ENCODE measurements at places on chromosomes 2 and 18. TPM values are rescaled to one million over a fixed set of nuclear protein-coding genes. Genes with fewer than 3 reads are reported as not detected.

C2orf78 gene
- 0.51 TPM for total RNA-seq

GRCh38 chr18:76817888-76818611 is 4.3 kb upstream of the ZNF236 start:
- DNase-seq: no peak

DNA sequence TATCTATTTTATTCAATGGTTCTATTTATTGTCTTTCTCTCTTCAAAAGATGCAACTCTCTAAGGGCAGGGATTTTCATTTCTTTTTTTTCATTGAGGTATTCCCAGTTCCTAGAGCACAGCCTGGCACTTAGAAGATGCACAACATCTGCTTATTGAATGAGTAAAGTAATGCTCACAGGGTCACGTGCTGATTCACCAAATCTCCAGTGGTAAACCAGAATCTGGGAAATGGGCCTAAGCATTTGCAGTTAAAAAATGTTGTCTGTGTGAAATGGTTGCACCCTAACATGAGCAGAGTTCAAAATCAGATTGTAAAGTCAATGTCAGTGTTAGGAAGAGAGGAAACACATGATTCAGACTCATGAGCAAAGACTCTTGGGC is 15.8 kb downstream of the SLC8A1 start:
- DNase-seq: no peak

SERPINB13 gene
- not detected for total RNA-seq

- DNase-seq: no peak
Observed at GRCh38 chr18:7567474-7568425, 634 bp downstream of the PTPRM start.

- no peak for DNase-seq
Observed at GRCh38 chr2:175015340-175015739, 10.2 kb upstream of the CHN1 start.

EHBP1 gene
- 25.1 TPM for total RNA-seq

HOXD13 gene
- not detected for total RNA-seq

GRCh38 chr2:73983322-73984202 is 1.1 kb upstream of the TET3 start:
- DNase-seq: no peak

DNA sequence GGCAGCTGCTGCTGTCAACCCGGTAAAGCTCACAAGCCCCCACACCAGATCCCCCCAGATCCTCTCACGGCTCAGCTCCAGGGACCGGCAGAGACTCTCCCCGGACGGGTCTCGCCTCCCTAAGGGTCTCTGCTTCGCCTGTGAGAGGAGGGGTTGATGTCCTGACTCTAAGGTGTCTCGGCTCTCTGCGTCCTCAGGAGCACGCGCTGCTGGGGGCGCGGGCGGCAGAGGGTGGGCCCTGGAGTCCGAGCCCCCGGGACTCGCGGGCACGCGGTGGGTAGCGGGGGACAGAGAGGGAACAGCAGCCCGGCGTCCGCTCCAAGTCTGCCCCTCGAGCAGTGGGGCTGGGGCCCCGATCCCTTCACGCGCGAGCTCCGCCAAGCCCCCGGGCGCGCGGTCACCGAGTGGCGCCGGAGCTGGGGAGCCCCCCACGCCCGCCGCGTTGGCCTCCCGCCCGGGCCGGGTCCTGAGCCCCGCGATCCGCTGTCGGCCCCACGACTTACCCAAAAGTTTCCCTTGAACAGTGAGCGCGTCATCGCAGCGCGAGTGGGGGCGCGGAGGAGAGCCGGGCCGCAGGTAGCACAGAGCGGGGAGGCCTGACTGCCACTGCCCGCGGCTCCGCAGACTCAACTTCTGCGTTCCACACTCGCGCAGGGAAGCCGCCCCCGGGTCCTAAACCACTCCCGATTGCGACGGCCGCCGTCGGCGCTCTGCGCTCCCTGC is at the start of gene PSTPIP2:
PSTPIP2 (minus strand) TSS at position 608 of the 723 bp plus-strand sequence; CDS start at position 536, 72 bp downstream.
- no peak for DNase-seq

GRCh38 chr18:36448384-36449290 is 151.1 kb downstream of the FHOD3 start:
- no peak for DNase-seq

GRCh38 chr18:66769375-66769774 is 165.5 kb upstream of the CDH19 start:
- no peak for DNase-seq

- DNase-seq: no peak
Observed at GRCh38 chr2:202069170-202070067, 3.6 kb upstream of the KIAA2012 start.

SALL3 gene
- 0.10 TPM for total RNA-seq

- DNase-seq: no peak
Observed at GRCh38 chr2:129252781-129253460, 726.5 kb upstream of the RAB6C start.

DNA sequence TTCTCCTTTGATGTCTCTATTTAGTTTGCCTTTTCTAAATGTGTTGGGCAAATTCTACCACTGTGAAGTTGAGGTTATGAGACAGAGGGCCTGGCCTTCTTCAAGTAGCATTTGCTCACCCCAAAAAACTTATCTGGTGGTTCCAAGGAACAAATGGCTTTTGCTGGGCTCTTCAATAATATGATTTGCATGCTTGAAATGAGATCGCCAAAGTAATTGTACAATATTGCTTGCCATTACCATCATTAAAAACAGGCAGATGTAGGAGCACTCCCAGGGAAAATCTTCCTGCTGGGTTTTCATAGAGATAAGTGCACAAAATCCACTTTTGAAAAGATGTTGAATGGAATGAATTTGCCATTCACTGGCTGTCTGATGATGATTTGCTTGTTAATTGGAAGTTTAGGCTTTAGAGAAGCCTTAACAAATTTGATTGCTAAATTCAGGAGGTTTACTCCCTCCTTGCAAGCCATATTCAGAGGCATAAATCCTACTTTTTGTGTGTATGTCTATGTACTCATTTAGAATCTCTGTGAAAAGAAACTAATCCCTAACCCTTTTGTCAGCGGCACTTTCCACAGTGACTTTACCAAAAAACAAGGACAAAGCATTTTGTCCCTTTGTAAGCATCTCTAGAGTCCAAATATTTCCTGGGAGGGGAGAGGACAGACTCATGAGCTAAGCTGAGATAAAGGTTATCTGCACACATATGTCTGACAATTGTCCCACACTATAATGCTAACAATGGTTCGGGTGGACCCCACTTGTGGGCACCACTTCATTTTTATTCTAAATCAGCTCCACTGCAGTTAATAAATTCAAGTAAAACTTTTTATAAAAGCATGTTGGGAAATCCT is 240.8 kb upstream of the PIK3C3 start:
- no peak for DNase-seq

DNA sequence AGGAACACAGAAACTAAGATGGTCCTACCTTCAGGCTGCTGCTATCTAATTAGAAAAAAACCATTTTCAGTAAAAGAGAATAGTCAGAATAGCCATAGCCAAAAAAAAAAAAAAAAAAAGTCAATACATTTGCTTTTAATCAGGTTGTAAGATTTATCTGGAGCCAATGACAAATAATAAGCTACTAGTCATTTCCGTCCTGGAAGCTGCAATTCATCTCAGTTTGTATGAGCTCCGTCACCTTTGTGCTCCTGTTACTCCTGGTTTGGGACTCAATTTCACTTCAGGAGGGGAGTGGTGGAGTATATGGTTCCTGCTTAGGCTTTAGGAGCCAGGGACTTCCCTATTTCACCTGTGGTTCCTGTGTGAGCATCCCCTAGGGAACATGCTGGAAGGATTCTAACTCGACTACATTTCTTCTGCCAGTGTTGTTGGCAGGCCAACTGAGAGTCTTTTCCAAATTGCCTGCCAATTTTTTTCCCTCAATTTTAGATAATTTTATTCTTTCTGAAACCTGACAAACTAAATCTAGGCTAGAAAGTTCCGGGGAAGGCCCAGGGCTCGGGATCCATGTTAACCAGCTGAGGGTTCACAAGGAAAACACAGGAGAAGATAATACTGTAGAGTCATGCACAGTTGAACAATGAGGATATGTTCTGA is 481.8 kb downstream of the DLGAP1 start:
- DNase-seq: no peak

RAB27B gene
- total RNA-seq: not detected

DNA sequence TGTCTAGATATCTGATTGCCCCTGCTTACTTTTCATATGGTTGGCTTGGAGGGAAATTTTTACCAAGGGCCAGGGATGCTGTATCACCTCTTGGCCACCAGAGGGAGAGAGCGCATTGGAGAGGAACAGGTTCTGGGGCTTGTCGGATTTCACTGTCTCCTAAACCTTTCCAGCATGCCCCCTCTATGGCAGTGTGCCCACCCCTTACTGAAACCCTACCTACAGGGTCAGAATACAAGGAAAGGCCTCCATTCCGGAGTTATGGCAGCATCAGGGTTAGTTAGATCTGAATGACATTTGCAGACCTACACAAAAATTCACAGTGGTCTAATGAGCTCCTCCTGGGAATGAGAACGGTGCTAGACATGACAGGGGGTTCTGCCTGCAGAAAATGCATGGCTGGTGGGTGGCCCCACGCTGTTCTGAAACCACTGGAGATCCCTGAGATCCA is 5.8 kb downstream of the SLC14A2 start:
- no peak for DNase-seq

- no peak for DNase-seq
Observed at GRCh38 chr2:163182764-163183354, 344.3 kb upstream of the KCNH7 start.

DNA sequence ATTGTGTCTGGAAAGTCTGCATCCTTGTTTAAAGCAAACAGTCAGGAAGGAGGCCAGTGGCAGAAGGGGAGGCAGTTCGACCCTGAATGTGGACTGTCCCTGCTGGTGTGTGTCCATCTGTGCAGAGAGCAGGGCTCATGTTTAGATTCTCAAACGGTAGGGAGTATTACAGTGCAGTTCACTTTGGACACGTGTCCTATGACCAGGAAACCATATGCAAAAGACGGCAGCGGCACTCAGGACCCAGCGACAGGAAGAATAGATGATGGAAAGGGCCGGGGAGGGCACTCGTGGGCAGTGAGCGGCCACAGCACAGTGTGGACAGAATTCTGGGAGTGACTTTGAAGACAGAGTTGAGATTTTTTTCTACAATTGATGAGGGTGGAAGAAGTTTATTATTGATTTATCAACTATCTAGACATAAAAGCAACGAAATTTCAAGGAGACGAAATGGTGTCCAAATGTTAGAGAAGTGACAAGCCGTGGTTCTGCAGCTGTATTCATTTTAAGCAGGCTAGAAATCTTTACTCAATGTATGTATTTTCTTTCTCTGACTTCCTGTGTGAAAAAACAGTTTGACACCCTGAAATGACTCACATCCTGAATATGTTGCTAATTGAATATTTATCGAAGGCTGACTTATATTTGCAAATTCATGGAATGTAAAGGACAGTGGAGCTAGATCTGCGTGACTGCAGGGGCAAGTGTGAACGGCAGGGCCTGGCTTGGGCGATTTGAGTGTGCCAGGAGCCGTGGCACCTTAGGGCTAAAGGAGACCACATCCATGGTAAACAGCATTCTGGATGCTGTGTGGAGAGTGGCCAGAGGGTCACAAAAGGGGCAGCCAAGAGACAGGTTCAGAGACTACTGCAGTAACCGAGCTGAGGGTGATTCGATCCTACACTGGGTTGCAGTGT is 214.2 kb downstream of the PTGR3 start:
- DNase-seq: peak; percentile 35

- DNase-seq: no peak
Observed at GRCh38 chr2:121583555-121583954, 52.9 kb downstream of the RNU4ATAC start.

- DNase-seq: no peak
Observed at GRCh38 chr2:218024336-218024735, 21.5 kb upstream of the TNS1 start.

GRCh38 chr2:216344950-216345300 is 27.4 kb downstream of the MARCHF4 start:
- DNase-seq: no peak

COL3A1 gene
- 0.74 TPM for total RNA-seq

DNA sequence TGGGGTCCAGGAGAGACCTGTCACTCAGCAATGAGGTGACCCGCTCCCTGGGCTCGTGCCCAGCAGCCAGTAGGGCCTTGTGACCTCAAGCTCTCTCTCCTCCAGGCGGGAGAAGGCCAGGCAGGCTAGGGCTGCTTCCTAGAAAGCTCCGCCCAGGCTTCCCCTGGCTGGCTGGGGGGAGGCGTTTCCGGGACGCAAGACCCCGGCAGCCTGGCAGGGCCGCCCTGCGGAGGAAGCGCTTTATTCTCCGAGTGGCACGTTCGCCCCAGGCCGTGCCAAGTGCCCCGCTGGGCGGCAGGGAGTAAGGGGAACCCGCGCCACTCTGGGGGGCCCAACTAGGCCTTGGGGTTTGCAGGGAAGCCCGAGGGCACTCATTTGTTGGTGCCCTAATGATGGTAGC is 21.2 kb upstream of the EPAS1 start:
- DNase-seq: no peak

GRCh38 chr18:35478520-35479435 is 19.0 kb downstream of the INO80C start:
- DNase-seq: no peak

DNA sequence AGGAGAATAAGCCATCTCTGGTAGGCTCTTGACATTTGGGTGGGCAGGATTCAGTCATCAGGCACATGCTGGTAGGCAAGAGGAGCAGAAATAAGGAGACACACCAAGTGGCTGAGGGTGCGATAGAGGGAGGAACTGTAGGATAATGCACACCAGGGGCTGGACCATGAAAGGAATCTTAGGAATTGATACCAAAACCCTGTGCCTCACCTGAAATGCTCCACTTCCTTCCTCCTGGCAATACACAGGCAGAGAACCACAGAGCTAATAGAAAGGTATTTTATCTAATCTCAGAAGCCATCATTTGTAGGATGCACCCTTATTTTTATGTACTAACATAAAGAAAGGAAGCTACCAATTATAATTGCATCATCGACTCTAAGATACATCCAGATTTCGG is 4.4 kb upstream of the CYP1B1 start:
- DNase-seq: no peak

DNA sequence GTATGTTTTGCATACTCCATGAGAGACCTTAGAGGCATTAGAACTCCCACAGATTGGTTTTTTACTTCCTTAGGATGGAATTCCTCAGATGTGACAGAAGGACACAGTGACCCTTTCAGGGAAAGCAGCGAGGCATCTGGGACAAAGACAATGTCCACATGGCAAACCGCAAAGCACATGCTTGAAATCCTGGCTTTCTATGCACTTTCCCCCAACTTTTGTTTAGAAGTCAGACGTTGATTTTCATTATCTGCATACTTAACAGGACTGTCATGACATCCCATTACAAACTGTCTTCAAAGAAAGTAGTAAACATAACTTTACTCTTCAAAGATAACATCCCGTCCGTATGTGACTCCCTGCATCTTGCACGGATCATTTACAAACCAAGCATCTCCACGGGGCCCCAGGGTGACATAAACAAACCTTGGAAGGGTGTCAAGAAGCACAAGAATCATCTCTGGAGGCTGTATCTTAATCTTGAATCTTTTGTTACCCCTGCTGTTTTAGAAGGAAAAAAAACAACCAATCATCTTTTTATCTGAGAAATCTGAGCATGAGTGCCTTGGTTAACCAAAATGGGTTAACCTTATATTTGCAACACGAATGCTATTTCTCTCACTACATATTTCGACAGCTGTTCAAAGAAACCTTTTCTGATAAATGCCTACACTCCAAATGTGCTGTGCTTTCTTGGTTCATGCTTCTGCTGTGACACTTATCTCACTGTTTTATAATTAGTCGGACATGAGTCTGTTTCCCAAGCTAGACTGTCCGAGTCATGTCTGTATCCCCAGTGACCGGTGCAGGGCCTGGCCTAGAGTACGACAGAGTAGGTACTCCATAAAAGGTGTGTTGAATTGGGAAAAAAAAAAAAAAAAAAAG is 90.8 kb downstream of the CCBE1 start:
- DNase-seq: no peak

GREB1 gene
- total RNA-seq: 0.69 TPM

CABYR gene
- 1.0 TPM for total RNA-seq

- DNase-seq: no peak
Observed at GRCh38 chr18:7950380-7951136, 383.4 kb downstream of the PTPRM start.

PRKAG3 gene
- total RNA-seq: not detected
